ENCODE measurements at places on chromosomes 11 and 22. TPM values are rescaled to one million over a fixed set of nuclear protein-coding genes. Genes with fewer than 3 reads are reported as not detected.

The SLC37A2 gene
- 38.9 TPM for total RNA-seq

DNA sequence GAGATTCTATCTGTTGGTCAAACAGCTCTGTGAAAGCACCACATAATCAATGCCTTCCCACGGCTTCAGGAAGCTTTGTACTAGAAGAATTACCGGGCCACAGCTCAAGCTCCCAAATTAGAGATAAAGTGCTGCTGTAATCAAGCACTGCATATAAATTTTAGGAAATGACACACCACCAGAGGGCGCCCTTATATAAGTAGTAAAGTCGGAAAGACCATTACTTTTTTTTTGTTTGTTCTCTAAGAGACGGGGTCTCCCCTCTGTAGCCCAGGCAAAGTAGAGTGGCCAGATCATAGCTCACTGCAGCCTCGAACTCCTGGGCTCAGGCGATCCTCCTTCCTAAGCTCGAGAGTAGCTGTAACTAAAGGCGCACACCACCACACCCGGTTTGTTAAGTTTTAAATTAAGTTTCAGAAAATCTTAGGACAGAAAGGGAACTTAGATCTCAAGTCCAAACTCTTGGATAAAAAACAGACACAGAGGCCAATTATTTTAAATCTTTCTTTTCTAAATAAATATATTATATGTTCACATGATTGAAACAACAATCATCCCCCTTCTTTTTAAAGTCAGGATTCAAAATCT lies 32.6 kb downstream of the PRCP start:
- peak; percentile 57 for DNase-seq

DNA sequence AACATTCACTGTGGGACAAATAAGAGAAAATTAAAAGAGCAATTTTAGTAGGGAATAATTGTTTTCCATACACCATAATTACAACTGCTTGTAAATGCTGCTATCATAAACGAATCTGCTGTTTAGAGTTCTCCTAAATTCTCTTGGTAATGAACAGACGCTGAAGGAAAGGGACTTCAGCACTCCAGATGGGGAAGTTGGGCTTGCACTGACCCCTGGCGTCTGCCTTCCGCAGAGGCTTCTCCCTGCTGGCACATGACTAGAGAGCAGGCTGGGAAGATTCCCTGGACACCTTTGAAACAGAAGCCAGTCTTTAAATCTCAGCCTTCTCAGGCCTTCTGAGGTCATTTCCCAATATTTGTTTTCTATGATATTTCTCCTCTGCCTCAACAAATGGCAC lies 84.1 kb downstream of the NXPE2 start:
- peak; percentile 21 for DNase-seq

The FOLH1 gene
- total RNA-seq = 0.16 TPM
